ENCODE measurements at places on chromosomes 16 and 17.

- peak; percentile 68 for DNase-seq
These were observed 4.0 kb downstream of the BECN1 start for GRCh38 chr17:42819939-42820535.

DNA sequence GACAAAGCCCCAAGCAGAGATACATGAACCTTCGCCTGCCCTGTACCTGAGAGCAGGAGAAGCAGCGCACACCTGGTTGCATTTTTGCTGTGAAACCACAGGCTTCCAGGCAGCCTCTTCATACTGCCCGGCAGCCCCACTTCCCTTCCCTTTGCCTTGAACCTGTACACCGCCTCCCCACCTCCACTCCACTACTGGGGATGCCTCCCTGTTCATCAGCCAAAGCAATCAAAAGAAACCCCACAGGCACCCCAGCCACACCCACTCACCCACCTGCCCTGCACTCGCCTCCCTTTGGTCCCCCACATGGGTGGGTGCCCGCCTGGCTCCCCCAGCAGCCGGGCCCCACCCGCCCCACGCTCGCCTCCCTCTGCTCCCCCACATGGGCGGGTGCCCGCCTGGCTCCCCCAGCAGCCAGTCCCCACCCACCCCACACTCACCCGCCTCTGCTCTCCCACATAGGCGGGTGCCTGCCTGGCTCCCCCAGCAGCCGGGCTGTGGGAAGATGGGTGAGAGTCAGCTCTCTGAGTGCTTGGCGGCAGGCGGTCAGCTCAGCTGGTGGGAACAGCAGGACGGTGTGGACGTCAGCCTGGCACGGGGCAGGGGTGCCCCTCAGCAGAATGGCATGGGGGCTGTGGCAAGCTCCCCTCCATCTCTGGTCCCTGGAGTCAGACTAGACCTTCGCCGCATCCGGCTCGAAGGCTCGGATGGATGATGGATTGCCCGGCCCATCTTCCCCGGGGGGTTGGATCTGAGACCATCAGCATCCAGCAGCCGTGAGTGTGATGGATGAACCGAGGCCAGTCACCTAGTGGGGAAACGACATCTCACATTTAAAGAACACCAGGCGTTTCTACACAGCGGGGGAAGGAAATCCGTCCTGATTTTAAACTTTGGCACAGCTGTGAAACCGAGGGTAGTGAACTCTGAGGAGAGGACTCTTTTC, 135.6 kb downstream of the BANP start:
- no peak for DNase-seq

DNA sequence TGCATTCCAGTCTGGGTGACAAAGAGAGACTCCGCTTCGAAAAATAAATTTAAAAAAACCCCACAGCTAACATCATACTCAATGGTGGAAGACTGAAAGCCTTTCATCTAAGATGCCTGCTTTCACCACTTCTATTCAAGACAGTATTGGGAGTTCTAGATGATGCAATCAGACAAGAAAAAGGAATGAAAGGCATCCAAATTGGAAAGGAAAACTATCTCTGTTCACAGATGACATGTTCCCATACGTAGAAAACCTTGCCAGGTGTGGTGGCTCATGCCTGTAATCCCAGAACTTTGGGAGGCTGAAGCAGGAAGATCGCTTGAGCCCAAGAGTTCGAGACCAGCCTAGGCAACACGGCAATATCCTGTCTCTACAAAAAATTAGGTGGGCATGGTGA, 31.1 kb downstream of the RANBP10 start:
- no peak for DNase-seq

- DNase-seq = no peak
These were observed 33.4 kb downstream of the PSME3IP1 start for GRCh38 chr16:57152096-57153093.

DNA sequence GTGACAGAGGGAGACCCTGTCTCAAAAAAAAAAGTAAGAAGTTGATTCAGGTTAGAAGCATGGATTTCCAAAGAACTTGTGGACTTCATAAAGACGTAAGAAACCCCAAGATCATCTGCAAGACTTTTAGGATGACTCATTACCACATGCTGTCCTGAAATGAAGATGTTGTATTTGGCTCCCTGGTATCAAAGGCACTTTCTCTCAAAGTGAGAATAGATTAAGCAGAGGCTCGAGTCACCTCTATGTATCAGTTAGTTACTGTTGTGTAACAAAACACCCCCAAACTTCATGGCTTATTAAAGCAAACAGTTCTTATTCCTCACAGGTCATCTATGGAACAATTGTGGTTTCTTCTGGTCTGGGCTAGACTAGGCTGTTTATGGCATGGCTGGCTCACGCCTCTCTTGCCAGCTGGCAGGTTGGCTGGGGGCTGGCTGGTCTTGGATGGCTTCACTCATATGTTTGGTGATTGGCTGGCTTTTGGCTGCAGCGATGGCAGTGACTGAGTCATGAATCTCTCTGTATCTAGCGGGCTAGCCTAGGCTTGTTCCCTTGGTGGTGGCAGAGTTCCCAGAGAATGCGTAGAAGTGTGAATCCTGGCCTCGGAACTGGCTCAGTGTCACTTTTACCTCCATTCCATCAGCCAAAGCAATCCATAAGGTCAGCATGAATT, 60.4 kb upstream of the MSI2 start:
- DNase-seq = no peak

DNA sequence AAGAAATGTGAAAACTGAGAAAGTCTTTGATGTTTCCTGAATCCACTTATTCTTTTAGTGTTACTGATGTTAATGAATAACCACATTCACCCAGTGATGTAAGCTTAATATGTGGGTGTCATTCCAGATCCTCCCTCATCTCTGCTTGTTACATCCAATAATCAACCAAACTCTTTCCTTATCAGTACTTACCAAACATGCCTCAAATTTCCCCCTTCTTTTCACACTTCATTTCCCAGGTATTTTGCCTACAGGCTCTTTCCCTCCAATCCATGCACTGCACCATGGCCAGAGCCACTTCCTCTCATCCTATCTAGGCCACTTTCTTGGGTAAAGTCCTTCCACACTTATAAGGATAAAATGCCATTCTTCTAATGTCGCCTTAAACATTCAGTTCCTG, 451.5 kb downstream of the NPIPA7 start:
- no peak for DNase-seq

DNA sequence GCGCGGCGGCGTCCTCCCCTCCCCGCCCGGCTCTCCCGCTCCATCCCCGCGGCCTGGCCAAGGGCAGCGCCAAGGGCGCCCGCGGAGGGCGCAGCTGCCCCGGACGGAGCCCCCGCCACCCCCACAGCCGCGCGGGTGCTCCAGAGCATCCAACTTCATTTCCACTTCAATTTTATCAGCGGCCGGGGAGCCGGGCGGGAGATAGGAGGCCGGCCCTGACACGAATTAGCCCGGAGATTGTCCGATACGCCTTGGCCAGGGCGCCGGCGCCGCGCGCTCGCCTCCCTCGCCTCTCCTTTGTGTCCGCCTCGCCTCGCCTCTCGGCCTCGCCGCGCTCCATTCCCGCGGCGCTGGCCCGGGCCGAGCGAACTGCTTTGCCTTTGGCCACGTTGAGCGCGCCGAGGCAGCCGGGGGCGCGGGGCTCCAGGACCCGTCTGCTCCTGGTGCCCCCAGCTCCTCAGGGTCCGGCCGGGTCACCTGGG, 129.1 kb upstream of the LHX1 start:
- no peak for DNase-seq

GRCh38 chr17:3896108-3896967, 3.5 kb upstream of the CAMKK1 start:
- DNase-seq = no peak

- DNase-seq = no peak
These were observed 98.2 kb upstream of the DHX40 start for GRCh38 chr17:59466946-59467801.

DNA sequence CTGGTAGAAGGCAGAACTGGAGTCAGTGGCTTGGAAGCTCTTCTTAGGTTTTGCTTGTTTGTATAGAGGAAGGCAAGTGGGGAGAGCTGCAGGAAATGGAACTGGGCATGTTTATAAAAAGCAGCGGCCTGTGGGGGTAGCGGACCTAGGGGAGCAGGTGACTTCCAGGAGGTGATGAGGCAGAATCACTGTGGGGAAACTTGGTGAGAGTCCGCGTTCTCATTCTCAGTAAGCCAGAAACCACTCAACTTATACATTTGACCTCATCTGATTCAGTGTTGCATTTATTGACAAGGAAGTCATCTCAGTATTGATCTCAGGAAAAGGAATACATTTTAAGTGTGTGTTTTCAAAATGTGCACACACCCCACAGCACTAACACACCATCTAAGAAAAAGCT, 299.8 kb downstream of the CNTNAP4 start:
- DNase-seq = no peak

DNA sequence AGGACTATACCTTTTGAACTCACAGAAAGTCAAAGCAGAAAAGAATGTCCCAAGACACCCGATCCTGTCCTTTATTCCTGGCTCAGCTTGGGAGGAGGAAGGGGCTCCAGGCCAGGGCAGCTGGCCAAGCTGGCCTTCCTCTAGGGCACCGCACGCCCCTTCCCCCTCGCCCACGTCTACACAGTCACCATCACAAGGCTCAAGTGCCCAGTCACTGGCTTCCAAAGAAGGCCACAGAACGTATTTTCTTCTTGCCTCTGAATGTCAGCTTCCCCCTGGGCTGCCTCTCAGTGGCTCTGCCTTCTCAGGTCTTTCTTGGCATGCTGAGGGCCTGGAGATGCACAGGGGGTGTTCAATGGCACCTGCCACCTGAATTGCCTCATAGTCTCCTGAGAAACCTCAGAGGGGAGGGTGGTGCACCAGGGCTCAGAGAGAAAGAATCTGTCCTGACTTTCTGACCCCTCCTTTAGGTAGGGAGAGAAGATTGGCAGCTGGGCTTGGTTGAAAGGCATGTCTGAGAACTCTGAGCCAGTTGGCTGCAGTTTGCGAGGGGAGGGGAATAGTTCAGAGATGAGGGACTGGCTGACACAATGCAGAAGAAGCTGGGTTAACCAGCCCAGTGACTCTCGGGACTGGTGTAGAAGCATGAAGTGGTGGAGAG, 2.1 kb downstream of the DHRS11 start:
- DNase-seq = no peak

- DNase-seq = peak; percentile 10
These were observed at the start of gene MEIOB for GRCh38 chr16:1871974-1872635. Gene MEIOB, minus strand, starts transcription at chr16:1872164. Its CDS starts 3,989 bp downstream, at chr16:1868175.

- peak; percentile 72 for DNase-seq
These were observed 4.4 kb upstream of the KRT37 start for GRCh38 chr17:41428591-41429291.

- DNase-seq = no peak
These were observed 3.6 kb downstream of the C17orf58 start for GRCh38 chr17:67992548-67993152.

DNA sequence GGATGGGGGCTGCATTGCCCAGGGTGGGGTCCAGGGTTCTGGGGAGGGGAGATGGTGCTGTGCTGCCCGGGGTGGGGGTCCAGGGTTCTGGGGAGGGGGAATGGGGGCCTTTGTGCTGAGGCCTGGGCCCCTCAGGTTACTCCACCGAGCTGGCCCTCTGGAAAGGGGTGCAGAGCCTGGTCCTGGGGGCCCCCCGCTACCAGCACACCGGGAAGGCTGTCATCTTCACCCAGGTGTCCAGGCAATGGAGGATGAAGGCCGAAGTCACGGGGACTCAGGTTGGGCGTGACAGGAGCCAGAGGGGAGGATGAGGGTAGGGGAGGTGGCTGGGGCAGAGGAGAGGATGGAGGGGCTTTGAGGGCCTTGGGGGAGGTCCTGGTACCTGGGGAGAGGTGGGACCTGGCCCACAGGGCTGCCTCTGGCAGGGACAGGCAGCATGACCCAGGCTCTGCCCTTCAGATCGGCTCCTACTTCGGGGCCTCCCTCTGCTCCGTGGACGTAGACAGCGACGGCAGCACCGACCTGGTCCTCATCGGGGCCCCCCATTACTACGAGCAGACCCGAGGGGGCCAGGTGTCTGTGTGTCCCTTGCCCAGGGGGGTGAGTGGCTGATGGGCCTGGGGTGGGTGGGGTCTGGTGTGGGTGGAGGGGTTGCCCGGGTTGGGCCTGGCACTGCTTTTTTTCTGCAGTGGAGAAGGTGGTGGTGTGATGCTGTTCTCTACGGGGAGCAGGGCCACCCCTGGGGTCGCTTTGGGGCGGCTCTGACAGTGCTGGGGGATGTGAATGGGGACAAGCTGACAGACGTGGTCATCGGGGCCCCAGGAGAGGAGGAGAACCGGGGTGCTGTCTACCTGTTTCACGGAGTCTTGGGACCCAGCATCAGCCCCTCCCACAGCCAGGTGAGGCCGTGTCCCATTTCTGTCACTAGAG, 7.8 kb downstream of the ITGAX start:
- DNase-seq = no peak

DNA sequence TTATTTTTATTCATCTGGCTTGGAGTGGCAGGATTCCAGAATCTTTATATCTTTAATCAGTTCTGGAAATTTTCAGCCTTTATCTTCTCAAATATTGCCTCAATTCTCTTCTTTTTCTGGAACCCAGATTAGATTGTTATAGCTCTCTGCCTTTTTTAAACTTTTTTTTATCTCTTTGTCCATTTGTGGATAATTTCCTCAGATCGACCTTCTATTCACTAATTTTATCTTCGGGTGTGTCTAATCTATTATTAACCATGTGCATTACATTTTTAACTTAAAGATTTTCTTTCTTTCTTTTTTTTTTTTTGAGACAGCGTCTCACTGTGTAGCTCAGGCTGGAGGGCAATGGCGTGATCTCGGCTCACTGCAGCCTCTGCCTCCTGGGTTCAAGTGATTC, 5.2 kb upstream of the ZFP90 start:
- no peak for DNase-seq

DNA sequence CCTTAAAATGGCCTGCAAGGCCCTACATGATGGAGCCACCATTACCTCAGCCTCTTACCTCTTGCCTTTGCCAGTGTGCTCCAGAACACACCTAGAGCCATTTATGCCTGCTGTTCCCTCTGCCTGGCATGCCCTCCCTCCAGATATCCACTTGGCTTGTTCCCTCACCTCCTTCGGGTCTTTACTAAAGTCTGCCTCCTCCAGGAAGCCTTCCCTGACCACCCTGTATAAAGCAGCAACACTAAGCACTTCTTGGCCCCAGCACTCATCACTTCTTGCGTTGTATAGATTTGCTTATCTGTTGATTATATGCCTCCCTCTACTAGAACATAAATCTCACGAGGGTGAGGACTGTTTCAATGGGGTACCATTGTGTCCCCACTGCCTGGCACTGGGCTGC, 25.3 kb downstream of the ANKRD40 start:
- no peak for DNase-seq

- DNase-seq = no peak
These were observed 424.3 kb downstream of the CDH8 start for GRCh38 chr16:61611847-61612491.

GRCh38 chr16:1643521-1643920, 31.4 kb downstream of the CRAMP1 start:
- no peak for DNase-seq
